ENCODE measurements at places on chromosomes 1 and 21.

DNA sequence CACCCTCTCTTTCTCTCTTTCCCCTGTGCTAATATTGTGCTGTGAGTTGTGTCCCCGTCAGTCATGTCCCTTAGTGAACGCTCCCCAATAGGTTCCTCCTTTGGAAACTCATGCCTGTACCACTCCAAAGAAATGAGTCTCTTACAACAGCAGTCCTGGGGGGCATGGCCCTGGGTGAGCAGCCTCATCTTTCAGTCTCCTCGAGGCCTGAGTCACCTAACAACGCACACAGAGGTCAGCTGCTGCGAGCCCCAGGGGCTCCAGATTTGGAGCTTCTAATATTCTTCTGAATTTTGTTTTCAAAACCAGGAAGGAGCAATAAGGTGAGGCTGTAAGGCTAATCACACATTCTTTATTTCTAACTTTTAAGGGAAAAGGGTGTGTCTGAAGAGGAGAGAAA, 30.5 kb upstream of the ZBTB8A start:
- DNase-seq: no peak

DNA sequence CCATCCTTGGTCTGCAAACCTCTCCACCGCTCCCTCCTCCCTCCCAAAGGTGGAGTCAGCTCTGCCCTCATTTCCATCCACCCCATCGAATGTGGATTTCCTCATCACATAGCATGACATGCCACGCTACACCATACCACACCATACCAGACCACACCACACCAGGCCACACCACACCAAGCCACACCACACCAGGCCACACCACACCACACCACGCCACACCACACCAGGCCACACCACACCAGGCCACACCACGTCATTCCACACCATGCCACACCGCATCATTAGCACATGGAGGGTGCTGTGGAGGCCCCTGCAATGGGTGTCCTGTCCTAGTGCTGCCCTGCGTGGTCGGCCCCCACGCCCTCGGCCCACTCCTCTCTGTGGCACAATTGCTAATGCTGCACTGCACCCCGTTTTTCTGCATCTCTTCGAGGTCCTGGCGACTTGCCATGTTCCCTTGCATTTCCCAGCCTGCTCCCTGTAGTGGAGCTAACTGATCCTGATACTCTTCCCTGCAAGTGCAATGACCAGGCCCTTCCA, 11.3 kb downstream of the DFFB start:
- no peak for DNase-seq

DNA sequence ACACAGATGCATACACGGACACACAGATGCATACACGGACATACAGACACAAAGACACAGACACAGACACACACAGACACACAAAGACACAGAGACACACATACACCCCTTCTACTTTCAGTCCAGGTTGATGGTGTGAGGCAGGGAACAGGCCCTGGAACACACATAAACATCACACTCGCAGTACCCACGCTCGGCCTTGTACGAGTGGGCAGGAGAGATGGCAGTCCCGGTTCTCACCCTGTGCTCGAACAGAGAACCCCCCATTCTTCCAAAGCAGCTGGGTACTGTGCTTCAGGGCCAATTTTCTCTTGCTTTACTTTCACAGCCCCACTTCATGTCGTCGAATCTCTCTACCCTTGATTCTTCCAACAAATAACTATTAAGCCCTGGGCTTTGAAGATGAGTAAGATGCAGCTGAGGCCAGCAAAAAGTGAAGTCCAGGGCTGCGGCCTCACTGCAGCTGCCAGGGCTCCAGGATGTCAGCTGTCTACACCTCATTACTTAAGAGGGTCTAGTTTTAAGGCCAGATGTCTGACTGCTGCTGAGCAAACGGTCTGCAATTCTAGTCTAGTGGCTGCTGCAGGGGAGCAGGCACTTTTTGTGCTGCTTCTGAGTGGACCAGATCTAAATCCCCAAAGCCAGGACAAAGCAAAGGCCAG, 90.1 kb downstream of the PGBD5 start:
- no peak for DNase-seq

DNA sequence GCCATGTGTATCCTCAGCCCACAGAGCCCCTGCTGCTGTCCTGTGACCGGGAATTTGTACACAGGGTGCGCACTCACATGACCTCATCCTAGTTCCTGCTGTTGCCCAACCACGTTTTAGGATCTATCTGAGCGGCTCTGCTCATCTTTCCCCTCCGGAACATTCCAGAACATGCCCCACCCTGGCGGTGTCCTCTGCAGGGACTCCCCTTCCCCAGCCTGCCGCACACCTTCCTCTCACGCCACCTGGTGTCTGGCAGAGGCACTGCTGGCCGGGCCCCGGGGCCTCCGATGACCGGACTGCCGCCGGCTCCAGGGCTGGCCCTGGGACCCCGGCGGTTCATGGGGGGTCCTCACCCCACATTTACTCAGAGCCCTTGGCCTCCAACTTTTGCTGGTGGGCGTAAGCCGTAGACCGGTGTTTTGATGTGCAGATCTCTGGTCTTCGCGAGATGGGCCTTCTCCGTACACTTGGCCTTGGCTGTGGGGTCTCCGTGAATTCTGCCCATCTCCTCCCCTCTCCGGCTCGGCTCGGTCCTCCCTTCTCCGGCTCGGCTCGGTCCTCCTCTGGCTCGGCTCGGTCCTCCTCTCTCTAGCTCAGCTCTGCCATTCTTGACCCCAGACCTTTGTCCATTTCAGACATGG, 29.5 kb downstream of the ARHGEF16 start:
- no peak for DNase-seq

- no peak for DNase-seq
Observed at GRCh38 chr1:244647819-244648218, 5.1 kb upstream of the DESI2 start.

- no peak for DNase-seq
Observed at GRCh38 chr1:118650107-118650807, 337.9 kb downstream of the TBX15 start.

DNA sequence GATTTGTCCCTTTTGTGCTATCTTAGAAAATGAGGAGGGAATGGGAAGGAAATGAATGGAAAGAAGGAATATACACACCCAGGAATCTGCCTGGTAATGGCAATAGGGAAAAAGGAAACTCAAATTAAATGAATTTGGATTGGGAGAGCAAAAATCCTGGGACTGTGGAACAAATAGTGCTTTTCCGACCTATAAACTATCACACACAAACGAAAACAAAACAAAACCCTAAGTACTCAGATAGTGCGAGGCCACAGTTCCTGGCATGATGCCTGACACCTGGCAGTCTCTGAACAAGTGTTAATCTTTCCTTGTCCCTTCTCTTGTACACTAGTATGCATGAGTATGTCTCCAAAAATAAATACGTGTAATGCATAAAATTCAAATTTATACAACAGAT, 319.8 kb upstream of the SPAG17 start:
- no peak for DNase-seq

- no peak for DNase-seq
Observed at GRCh38 chr1:47280142-47280541, 33.8 kb downstream of the STIL start.

DNA sequence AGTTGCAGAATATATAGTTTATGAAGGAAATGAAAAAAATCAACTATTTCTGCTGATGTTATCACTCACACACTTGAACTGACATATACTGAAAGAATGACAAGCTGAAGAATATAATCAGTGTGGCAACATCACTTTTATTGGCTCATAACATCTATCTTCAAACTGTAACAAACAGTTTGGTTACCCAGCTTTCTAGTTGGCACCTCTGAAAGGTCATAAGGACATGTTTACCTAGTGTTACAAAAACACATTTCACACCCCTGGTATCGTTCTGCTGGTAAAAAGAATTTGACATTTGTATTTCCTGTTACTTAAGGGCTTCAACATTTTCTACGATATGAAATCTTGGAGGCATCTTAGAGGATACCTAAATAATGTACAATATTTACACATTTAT, 1267.0 kb upstream of the NCAM2 start:
- DNase-seq: no peak

DNA sequence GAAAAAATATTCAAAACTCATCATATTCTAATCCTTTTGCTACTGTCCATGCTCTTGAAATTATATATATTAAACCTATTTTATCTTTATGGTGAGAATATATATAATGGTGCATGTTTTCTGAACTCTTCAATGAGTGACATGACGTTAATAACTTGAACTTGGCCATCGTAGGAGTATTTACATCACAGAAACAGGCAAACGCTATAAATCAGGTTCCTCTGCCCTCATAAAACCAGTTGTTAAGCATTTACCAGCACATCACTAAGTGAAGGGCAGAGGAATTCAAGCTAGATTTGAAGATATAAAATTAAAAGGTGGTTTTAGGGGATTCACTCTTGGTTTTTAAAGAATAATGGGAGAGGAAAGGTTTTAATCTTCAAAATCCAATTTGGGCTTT, 20.5 kb downstream of the NID1 start:
- no peak for DNase-seq

DNA sequence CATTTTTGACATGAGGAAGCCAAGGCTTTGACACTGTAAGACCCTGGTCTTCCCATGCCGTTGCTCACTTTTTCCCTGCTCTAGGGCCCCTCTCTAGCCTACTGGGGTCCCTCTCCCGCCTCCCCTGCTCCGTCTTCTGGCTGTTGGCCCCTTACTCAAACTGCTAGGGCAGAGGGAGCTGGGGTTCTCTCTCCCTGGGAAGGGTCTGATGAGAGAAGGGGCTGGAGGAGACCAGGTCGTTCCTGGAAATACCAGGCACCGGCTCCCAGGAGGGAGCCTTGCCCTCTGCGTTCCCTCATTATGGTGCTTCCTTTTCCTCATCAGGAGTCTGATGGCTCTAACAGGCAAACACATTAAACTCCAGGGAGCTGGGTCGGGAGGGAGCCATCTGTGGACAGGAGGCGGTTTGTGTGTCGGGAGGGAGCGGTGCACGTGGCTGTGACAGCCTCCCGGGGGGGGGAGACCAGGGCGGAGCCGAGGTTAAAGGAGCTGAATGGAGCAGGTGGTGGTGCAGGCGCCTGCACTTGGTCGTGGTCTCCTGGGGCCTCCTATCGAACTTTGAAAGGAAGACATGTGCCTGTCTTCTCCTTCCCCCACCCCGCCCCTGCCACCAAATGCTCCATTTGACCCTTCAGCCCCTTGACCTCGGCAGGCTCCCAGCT, 35.4 kb upstream of the LHX4 start:
- no peak for DNase-seq

- no peak for DNase-seq
Observed at GRCh38 chr1:247400685-247401084, 15.3 kb upstream of the NLRP3 start.

DNA sequence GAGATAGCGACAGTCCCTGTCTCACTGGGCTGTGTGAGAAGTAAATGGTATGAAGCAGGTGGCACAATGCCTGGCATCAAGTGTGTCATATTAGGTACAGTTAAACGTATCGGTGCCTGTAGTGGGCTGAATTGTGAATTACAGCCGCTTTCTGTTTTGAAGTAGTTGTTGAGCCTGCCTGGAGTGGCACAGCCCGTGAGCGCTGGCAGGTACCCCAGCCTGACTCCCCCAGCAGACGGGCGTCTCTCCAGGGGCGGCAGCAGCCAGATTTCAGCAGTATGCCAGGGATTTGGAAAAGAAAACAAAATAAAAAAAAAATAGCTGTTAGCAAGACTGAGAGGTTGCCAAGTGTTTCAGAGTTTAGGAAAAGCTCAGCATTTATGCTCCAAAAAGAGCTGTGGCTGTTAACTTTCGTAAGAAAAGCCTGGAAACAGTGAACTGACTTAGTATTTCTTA, 26.6 kb upstream of the GPR153 start:
- peak; percentile 64 for DNase-seq

DNA sequence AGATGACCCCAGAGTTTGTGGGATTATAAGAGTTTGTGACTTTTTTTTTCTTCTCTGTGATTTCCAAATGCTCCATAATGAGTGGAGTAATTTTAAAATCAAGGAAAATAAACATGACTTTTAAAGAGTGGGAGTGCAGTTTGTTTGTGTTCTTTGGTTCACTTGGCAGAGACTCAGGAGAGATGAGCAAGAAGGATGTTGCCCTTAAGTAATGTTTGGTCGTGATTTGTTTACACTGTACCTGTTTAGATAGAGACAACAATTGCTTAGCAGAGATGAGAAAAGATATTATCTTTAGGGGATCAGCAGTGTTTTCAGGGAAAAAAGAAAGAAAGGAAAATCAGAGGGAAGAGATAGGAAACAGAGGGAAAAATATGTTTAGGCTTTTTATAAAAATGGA, 170.8 kb downstream of the ADSS2 start:
- DNase-seq: no peak

DNA sequence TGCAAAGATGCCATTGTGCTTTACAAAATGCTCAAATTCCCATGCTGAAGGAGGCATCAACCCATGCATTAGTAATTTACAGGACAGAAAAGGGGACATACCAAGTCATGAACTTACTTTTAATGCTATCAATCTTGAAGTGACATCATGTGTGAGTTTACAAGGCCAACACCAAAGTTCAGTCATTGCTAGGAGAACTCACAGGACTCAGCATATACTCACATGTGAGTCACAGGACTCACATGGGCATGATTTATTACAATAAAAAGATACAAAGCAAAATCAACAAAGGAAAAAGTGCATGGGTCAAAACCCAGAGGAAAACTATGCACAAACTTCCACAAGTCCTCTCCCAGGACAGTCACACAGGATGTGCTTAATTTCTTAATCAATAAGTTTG, 1656.0 kb downstream of the MRPL39 start:
- no peak for DNase-seq

DNA sequence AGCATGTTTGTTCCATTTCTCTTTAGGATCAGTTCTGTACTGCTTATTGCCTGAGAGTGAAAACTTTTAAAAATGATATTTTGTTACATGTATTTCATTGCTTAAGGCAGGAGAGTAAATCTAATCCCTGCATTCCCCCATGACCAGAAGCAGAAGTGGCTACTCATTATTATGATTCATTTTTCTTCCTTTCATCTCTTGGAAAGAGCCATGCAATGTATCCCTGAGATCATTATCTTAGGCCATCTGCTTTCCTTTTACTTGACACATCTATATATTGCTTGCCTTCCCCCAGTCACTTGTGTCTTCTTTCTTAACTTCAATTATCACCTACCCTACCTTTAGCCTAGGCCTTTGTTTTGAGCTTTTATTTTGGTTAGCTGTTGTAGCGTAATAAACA, 430.4 kb upstream of the CHRM3 start:
- DNase-seq: no peak

DNA sequence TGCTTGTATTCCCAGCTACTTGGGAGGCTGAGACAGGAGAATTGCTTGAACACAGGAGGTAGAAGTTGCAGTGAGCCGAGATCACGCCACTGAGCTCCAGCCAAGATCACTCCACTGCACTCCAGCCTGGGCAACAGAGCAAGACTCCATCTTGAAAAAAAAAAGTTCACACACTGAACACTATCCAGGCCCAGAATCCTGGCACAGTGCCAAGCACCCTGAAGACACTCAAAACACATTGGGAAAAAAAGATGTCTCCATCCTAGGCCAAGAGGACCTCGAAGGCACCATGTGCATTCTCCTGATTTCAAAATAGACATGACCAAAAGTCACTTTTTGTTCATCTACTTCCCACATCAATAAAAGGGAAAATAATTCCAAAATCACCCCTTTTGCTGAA, 38.7 kb downstream of the SLC9A1 start:
- DNase-seq: no peak

- no peak for DNase-seq
Observed at GRCh38 chr21:15005391-15005790, 59.4 kb downstream of the NRIP1 start.

All from hippocampal formation (tissue), 2 donors.